NCI-H446 (cell line): ENCODE measurements at places on chromosomes 2 and 18.

GRCh38 chr2:79782576-79783452 lies 270.0 kb downstream of the CTNNA2 start:
- no peak for DNase-seq

DNA sequence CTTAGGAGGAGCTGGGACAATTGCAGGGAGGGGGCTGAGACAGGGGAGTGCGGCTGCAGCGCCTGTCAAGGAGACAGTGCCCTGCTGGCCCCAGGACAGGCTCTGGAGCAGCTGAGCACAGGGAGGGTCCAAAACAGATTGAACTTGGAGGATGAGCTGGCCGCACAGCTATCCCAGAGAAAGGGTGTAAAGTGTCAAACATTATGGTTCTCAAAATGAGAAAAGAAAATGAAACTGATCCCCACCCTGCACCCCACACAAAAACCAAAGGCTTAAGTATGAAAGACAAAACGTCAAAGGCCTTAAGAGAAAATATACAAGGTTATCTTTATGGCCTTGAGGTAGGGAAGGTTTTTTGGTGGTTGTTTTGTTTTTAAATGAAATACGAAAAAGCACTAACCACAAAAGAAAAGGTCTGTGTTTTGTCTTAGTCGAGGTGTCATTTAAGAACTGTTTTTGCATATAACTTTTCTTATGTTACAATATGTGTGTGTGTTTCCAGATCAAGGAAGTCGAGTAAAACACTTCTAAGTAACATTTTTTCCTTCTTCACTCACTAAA lies 111.8 kb downstream of the HDAC4 start:
- no peak for DNase-seq

- no peak for DNase-seq
These were observed 98.2 kb upstream of the STK39 start for GRCh38 chr2:168345601-168346000.

DNA sequence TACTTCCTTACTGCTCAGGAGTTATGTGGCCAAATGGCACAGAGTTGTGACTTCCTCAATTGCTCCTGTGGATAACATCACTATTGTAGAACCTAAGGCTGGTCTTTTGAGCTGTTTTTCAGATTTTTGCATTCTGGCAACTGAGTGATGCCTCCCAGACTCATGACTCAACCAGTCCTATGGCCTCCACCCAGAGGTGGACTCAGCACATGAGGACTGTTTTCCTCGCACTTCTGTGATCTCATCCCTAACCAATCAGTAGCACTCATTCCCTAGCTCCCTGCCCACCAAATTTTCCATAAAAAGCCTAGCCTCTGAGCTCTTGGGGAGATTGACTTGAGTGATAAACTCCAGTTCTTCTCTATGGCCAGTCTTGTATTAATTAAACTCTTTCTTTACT lies 407.9 kb upstream of the TNP1 start:
- DNase-seq, result no peak

- DNase-seq, result no peak
These were observed 65.2 kb upstream of the MYCN start for GRCh38 chr2:15874854-15875804.

DNA sequence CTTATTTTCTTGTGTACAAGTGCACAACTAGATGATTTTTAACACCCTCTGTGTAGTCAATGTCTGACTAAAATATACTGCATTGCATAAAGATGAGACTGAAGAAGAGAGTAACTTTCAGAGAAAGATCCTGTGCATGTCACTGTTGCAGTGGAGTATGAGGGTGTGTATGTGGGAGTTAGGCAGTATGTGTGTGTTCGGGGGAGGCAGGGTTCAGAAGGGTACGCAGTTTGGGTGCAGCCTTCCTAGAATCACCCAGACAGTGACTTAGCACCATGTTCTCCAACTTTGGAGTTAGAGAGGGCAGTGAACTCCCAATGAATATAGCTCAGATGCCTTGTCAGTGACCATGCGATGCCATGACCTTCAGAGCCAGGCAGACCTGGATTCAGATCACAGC lies 84.6 kb downstream of the LRATD1 start:
- DNase-seq, result no peak

DNA sequence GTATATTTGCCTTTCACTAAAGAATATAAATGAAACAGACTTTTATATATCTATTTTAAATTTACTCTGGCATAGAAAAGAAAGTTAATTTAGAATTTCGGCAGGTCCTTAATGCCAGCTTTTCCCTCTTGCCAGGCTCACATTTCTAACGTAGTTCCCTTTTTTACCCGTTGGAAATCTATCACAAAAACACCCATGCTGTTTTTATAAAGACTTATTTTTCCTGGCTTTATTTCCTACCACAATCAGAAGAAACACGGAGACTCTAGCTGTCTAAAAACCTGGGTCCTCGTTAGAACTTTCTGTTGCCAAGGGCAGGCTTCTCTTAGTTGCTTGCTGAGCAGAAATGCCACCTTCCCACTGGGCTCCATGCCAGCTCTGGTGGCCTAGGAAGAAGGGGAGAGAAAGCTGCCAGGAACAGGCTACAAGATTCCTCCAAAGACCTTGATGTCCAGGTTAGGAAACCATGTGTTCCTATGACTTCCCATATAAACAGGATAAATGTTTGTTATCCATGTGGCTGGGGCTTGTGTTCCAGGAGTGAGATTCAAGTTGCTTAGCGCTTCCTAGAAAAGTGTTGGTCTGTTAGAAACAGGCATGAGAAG lies 17.8 kb upstream of the TMEM18 start:
- no peak for DNase-seq

GRCh38 chr18:68121826-68122225 lies 593.1 kb downstream of the TMX3 start:
- no peak for DNase-seq

DNA sequence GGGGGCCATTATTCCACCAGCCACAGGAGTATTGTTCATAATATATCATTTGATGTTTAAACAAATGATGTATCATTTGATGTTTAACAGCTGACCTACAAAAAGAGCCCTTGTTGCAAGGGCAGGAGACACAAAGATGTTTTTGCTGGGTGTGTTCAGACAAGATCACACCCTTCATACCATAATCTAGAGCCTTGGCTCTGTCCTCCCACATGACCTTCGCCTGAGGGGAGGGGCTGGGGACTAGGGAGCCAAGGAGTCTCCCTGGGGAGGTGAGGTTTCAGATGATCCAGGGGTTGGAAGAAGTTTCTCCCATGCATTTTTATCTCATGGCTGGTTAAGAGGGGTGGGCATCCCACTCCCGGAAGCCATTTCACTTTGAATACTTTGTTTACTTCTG lies 33.5 kb downstream of the CDC42EP3 start:
- DNase-seq, result no peak

DNA sequence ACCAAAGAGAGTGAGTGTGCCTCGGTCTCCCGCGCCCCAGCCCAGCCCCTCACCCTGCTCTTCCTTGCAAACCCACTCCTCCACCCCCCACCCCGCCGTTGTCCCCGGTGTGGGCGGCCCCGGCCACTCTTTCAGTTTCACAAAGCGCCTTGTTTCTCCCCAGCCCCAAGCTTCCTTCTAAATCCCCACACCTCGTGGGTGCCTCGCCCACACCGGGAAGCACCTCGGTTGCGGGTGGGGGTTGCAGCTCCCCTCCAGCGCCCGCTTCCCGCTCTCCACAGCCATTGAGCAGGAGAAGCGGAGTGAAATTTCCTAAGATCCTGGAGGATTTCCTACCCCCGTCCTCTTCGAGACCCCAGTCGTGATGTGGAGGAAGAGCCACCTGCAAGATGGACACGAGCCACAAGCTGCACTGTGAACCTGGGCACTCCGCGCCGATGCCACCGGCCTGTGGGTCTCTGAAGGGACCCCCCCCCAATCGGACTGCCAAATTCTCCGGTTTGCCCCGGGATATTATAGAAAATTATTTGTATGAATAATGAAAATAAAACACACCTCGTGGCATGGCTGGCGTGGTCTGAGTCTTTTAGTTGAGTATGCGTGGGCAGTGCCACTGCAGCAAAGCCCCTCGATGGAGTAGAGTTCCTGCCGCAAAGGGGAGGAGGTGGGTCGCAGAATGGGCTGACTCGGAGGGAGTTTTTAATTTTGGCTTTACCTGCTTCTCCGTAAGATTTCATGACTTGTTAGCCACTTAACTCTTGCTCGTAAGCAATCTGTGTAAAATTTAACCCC lies 848 bp downstream of the TMSB10 start:
- DNase-seq, result no peak

GRCh38 chr2:169073963-169074751 lies 4.8 kb downstream of the DHRS9 start:
- no peak for DNase-seq

- no peak for DNase-seq
These were observed 5.0 kb upstream of the EVA1A start for GRCh38 chr2:75565472-75566462.

GRCh38 chr2:40470822-40471813 lies 19.2 kb upstream of the SLC8A1 start:
- DNase-seq, result no peak

- no peak for DNase-seq
These were observed 3.6 kb downstream of the COL5A2 start for GRCh38 chr2:189175869-189176433.

- DNase-seq, result no peak
These were observed 164.8 kb downstream of the WDR7 start for GRCh38 chr18:56815926-56816325.

DNA sequence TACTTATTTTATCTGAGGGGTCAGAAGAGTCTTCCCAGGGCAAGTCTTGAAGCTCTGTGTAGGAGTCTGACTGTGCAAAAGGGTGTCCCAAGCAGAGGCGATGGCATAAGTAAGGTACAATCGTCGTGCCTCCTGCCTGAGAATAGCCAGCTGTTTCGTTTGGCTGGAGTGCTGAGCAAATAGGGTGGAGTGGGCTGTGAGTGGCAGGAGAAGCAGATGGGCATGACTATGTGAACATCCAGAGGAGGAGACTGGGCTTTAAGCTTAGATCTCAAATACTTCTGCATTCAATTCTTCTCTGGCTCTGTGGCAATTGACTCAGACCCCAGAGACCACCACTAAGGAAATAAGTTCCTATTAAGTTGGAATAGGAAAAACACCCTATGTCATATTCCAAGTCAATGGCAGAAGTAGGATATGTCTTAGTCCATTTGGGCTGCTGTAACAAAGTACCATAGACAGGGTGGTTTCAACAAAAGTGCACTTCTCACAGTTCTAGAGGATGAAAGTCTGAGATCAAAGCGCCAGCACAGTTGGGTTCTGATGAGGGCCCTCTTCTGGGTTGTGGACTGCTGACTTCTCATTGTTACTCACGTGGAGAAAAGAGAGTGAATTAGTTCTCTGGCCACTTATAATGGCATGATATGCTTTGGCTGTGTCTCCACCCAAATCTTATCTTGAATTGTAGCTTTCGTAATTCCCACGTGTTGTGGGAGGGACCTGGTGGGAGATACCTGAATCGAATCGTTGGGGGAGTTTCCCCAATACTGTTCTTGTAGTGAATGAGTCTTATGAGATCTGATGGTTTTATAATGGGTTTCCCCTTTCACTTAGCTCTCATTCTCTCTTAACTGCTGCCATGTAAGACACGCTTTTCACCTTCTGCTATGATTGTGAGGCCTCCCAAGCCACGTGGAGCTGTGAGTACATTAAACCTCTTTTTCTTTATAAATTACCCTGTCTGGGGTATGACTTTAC lies 120.2 kb downstream of the LPIN1 start:
- no peak for DNase-seq

- DNase-seq, result peak; percentile 49
These were observed 26.1 kb upstream of the PRLH start for GRCh38 chr2:237540223-237540775.

GRCh38 chr2:187466129-187466792 lies 18.2 kb upstream of the CALCRL start:
- no peak for DNase-seq

- no peak for DNase-seq
These were observed 182.0 kb upstream of the TWIST2 start for GRCh38 chr2:238665919-238666318.

DNA sequence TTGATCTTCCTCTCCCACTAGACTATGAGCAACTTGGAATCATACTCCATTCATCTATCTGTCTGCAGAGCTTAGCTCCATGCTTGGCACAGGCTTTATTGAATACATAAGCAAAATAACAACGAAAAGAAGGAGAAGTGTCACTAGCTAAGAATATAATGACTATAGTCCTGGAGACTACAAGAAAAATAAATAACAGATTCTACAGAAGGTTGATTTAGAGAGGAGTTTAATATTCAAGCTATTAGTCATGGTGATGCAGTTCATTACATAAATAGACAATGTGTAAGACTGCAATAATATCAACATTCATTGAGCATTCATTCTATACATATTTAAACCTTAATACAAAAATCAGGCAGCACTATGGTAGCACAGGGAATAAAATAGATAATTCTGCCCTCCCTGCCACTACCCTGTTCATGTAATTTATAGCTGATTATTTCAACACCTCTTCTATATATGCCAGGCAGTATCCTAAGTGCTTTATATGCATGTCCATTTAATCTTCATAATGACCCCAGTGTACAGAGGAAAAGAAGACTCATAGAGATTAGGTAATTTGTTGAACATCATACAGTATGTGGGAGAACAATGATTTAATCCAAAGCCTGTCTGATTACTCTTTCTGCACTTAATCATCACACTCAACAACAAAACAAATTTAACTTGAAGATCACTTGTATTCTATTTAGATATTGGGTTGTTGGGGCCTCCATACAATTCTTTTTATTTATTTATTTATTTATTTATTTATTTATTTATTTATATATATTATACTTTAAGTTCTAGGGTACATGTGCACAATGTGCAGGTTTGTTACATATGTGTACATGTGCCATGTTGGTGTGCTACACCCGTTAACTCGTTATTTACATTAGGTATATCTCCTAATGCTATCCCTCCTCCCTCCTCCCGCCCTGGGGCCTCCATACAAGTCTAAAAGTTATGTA lies 165.3 kb downstream of the RNF152 start:
- DNase-seq, result no peak

GRCh38 chr2:101619191-101619591 lies 78.3 kb upstream of the MAP4K4 start:
- DNase-seq, result no peak

GRCh38 chr2:102010902-102011301 lies 19.1 kb downstream of the IL1R2 start:
- DNase-seq, result no peak

DNA sequence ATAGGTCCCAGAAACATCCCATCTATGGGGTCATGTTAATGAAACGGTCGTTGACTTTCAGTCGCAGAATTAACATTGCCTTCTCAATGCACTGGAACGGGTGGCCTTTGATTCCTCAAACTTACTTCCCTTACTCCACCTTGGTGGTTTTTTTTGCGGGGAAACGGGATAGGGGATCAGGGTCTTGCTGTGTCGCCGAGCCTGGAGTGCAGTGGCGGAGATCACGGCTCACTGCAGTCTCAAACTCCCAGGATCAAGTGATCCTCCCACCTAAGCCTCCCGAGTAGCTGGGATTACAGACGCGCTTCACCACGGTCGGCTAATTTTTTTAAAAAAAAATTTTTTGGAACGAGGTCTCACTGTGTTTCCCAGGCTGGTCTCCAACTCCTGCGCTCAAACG lies 754 bp downstream of the ATG16L1 start:
- no peak for DNase-seq

- no peak for DNase-seq
These were observed 213.7 kb downstream of the KCNJ3 start for GRCh38 chr2:154912215-154912614.

DNA sequence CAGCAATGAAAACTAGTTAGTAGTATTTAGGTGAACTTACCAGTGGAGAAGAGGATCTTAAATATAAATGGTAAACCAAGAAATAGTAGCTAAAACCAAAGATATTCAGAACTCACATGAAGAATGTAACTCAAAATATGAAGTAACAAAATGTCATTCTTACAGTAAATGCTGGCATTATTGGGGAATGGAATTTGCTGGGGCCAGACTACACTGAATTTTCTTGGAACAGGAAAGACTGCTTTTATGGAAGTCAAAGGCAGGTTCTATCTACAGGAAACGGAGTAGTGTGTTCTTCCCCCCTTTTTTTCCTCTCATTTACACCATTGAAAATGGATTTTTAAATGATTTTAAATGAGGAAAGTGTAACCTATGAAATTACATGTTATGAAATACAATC lies 188.7 kb downstream of the IKZF2 start:
- DNase-seq, result no peak
